ENCODE measurements at places on chromosomes 16 and 17.

DNA sequence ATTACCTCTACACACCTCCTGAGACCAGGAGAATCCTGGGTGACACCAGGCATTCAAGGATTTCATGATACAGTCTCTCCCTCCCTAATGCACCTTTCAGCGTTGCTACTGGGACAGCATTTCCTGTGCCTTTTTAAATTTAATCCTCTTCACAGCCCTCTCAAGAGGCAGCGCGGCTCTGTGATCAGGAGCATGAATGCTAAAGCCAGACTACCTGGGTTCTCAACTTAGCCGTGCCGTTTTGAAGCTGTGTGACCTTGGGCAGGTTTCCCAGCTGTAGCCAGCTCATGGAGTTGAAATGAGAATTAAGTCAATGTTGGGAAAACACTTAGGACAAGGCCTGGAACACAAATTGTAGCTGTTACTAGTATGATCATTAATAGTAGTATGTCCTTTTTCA, 191.8 kb downstream of the XYLT1 start:
- DNase-seq = peak; percentile 33

DNA sequence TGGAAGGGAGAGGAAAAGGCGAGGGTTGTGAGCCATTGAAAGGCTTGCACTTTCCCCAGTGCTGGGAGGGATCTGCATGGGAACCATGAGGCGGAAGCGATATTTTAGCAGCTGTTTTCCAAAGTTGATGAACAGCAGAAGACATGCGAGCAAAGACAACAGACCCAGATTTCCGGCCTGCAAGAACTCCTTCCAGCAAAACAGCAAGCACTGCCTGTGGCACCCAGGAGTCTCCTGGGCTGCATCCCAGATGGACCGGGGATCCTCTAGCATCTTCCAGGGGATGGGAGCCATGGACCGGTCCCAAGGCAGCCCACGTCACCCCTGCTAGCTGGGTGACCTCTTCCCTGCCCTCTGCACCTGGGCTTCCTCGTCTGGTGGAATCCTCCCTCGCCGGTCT, 162.8 kb downstream of the IRF8 start:
- DNase-seq = no peak

DNA sequence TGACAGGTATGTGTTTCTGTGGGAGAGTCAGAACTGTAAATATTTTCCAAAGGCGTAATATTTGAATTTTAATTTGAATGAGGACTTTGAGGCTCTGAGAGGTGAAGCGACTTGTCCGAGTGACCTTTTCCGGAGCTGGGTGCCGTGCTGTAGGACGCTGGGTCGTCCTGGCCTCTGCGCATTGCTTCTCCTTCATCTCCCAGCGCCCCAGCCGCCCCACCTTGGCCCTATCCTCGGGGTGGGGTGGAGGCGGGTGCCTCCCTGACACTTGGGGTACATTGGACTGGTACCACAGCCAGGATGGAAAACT, 147.8 kb downstream of the SPECC1 start:
- DNase-seq = no peak

DNA sequence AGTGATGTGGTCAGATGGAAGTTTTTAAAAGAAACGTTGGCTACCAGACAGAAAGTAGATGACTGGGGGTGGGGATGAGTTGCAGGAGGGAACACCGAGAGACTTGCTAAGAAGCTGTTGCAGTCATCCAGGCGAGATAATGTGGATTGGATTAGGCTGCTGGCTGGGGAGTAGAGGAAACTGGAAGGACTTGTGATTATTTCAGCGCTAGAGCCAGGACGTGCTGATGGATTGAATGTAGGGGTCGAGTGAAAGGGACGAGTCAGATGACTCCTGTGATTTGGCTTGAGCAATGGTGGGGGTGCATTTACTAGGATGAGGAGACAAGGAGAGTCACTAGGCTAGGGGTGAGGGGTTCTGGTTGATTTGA, 88.5 kb downstream of the CLEC16A start:
- no peak for DNase-seq

GRCh38 chr16:30184096-30184890, 891 bp downstream of the CORO1A start:
- DNase-seq = no peak

GRCh38 chr16:68064791-68065365, 20.3 kb upstream of the NFATC3 start:
- no peak for DNase-seq

DNA sequence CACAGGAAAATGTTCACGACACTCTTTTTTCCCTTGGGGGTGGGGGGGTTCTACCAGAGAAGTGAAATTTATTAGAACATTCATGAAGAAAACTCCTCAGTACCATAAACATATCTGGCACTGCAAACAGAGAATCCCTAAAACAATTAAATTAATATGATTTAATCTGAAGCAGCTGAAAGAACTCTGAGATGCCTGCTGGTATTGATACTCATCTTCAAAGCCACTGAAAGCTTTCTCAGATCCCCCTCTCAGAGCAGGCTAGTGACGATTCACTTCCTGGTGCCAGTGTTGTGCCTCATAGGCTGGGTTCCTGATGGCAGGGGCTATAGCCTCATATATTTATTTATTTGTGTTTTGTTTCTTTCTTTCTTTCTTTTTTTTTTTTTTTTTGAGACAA, 52.7 kb downstream of the MYH10 start:
- DNase-seq = no peak

DNA sequence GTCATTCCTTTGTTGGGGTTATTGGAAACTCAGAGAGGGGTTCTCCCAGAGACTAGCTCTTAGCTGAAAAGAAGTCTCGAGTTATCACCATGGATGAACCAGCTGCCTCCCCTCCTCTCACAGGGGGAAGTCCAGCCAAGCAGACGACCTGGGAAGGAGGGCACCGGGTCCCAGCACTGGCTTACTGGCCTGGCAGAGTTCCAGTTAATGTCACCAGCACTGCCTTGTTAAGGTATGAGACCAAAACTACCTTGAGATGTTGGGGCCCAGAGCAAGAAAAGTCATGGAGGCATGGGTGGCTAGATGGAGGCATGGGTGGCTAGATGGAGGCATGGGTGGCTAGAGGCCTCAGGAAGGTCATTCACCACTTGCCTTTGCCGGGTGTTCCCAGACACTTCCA, 72.4 kb downstream of the WIPI1 start:
- DNase-seq = no peak

- no peak for DNase-seq
These were observed 45.5 kb upstream of the DNAH17 start for GRCh38 chr17:78622491-78623265.

- no peak for DNase-seq
These were observed 53.8 kb upstream of the MTMR4 start for GRCh38 chr17:58568044-58568799.

GRCh38 chr16:72159801-72160200, 12.2 kb downstream of the PMFBP1 start:
- peak; percentile 98 for DNase-seq

DNA sequence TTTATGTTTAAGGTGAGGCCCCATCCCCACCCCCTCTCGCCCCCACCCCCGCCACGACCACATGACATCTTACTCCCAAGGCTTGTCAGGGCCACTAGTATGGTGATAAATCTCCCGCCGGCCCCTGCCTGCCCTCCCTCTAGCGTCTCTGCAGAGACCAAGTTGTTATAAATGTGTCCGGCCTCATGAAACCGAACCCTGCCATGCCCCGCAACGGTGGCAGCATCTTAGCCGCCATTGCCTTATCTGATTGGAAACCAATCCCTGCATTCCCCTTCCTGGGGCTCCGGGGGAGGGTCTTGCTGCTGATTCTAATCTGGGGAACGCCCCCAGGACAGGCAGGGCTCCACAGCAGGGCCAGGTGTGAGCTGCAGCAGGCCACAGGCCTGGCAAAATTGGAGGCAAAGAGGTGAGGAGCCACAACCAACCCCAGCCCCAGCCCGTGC, 352.4 kb downstream of the C16orf95 start:
- DNase-seq = no peak

GRCh38 chr16:8742068-8742467, 55.4 kb downstream of the TMEM186 start:
- no peak for DNase-seq

DNA sequence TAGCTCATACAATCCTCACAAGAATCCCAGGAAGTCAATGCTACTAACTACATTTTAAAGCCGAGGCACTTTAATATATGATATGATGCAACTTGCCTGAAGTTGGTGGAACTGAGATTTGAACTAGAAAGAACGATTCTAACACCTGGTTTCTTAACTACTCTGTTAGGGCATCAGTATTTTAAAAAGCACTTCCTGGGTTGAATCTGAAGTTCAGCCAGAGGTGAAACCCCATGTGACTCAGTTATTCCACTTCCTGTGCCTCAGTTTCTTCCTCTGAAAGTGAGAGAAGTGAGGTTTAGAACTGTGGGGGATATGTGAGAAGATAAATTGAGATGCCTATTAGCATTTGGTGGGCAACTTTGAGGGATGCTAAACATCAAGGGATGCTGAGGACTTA, 129.4 kb upstream of the ANKFN1 start:
- DNase-seq = no peak

- DNase-seq = no peak
These were observed 175.2 kb upstream of the CHMP6 start for GRCh38 chr17:80816241-80817103.

GRCh38 chr17:11178581-11178980, 62.4 kb upstream of the SHISA6 start:
- DNase-seq = no peak

DNA sequence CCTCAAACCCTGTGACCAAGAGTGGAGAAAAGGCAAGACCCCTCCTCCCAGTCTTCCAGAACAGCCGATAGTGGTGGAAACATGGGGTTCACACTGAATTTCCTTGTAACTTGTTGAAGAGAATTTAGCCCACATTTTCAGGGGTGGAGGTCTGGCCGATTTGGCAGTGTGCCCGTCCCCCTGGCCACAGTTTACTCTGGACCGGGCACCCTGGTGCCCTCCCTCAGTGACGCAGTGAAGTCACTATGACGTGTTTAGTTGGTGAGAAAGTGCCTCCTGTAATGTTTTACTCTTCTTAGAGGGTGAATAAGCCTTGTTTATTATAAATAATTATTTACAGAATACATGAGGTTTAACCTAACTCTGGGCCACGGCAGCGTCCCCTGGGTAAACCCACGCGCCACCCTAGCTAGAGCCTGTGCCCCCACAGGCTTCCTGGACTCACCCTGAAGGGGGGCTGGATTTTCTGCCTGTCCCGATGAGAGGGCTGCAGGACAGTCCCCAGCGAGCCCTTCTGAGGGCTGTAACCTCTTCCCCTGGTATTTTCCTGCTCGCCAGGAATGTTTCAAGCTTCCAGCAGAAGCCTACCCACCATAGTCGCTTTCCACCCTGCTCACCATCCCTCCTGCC, 316.9 kb downstream of the SEC14L1 start:
- no peak for DNase-seq

DNA sequence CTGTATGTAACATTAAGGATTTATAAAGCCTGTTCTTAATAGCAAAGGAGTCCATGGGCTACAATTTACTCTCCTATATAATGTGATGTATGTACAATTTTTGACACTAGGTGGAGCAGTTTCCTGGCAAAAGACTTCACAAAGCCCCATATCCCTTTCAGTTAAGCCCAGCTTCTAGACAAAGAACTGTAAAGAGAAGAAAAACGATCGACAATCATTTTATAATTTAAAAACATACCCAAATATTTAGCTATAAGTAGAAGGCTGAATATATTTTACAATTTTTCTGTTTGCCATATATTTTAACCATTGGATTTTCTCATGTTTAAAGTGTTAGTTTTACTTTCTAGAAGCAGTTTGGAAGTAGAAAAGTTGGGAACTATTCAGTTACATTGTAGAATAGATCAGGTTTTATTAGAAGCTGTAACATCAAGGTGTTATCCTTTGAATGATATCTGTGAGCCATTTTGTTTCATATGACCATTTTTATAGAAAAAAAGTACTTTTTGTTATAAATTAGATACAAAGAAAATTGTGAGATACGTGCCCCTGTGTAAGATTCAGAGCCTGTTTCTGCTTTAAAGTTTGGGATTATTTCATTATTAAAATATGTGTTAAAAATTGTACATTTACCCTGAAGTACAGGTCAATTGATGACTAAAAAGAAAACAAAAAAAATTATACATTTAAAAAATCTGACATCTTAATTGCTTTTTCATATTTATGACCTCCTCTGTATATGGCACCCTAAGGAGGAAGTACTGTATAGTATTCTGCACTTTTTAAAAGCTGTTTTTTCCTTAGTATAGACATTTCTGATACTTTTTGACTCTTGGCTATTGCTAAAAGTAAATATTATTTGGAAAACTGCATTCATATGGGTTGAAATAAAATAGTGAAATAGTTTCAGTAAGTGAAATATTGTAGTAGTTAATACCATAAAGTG, 46.3 kb downstream of the VMP1 start:
- peak; percentile 59 for DNase-seq

- DNase-seq = no peak
These were observed 26.7 kb downstream of the VAC14 start for GRCh38 chr16:70774261-70774660.

DNA sequence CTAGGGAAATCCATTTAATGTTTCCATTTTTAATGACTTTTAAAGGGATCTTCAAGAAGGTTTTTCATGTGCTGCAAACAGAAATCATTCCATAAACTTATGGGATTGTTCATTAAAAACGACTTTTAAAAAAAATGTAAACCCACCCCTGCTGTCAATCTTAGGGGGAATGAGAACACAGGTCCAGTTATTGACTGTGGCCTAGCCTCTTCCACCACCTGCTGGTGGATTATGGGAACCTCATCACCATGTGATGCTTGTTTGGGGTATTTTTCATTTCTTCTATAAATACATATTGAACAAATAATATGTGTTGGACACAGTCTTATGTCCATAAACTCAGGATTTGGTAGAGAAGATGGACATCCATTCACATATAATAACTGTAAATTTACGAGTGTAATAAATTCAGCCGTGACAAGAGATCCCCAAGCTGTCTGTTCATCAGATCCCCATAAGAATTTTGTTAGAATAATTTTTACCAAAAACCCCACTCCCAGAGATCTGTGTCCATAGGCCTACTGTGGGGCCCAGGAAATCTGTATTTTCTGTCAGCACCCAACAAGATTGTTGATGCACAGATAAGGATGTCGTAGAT, 42.0 kb upstream of the TMC5 start:
- DNase-seq = no peak

DNA sequence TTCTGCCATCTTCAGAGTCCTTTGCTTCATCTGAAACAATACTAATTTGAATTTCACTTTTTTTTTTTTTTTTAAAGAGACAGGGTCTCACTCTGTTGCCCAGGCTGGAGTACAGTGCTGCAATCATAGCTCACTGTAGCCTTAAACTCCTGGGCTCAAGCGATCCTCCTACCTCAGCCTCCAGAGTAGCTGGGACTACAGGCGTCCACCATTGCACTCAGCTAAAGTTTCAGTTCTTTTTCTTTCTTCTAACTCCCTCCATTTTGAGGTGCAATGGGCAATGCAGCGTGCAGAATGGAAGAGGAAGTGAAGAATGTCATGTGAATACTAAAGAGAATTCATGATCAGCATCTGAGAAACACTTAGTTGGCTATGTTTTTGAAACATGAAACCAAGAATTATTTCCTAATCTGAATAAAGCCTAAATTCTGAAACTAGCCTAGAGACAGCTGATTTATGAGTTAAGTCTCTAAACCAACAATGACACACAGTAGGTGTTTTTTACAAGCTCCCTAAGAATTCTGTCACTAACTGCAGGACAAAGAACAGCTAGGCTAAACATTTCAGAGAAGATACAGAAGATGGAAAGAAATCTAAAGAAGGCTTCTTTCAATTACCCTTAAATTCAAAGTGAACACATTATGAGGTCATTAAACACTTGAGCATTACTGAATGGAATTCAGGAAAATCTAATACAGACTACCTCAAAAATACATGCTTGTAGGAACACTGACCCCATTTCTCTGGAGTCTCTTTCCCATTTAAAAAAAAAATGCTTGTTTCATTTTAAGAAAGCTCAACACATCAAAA, 21.0 kb downstream of the SNN start:
- no peak for DNase-seq

- DNase-seq = no peak
These were observed 192.4 kb downstream of the SEC14L1 start for GRCh38 chr17:77332981-77333685.

GRCh38 chr16:89190150-89190958, 10.0 kb downstream of the SLC22A31 start:
- DNase-seq = no peak
